ENCODE measurements at places on chromosomes 2 and 18.

GRCh38 chr2:221629468-221629867, 57.4 kb upstream of the EPHA4 start:
- DNase-seq, result no peak

DNA sequence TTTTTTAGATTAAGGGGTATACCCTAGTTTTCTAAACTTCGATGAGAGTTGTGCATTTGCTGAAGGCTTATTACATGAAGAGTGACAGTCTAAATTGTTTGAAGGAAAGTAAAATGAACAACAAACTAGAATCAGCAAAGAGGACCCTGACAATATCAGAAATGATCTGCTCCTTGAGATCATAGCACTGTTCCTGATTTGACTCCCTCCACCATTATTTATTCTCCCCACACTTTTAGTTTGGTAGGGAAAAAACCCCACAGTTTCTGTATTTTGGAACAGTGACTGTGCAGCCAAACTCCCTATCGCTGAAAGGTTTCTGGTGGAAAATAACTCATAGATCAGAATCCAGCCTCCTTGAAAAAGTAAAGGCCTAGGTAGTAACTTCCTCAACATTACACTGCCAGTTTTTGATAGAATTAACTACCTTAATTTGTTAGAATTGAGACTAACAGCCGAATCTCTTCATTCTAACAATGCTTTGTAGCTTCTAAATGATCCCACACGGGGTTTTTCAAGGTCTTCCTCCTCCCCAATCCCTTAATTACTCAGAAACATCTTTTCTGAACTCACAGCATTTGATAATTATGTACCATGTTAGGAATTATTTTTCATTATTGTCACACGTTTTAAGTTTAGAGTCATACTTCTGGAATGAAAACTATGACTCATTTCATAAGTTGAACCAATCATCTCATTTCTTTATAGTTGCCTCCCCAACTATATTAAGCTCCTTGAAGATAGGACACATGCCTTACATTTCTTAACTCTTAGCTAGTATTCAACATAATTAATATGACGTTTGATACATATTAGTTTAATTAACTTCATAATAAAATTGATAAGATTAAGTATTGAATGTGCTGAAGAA, 2.9 kb downstream of the MYL12A start:
- DNase-seq, result no peak

- DNase-seq, result no peak
Measured at GRCh38 chr2:61478086-61478485, 7.2 kb upstream of the USP34 start.

DNA sequence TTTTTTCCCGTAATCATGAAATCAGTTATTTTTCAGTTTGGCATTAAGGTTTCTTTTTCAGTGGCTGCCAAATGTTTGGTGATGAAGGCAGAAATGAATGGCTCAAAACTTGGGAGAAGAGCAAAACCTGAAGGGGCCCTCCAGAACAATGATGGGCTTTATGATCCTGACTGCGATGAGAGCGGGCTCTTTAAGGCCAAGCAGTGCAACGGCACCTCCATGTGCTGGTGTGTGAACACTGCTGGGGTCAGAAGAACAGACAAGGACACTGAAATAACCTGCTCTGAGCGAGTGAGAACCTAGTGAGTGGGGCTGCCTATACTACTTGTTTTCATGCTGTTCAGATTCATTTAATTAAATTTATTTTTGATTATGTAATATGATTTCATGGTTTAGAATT, 29.2 kb upstream of the MSH2 start:
- DNase-seq, result no peak

DNA sequence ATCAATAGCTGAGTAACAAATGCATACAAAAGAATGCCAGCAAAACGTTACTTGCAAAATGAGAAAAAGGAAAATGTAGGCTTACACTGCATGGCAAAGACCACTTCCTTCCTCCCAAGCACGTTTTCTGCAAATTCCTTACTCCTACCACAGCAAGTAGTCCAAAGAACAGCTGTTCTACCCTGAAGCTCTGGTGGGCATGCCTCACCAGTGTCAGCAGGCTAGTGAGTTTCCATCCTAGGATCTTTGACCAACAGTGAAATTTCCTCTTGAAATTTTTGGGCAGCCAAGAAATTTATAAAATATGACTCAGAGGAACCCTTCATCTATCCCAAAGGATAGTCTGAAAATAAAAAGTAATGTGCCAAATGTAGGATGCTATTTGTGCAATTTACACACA, 123.9 kb downstream of the ZNF532 start:
- no peak for DNase-seq

DNA sequence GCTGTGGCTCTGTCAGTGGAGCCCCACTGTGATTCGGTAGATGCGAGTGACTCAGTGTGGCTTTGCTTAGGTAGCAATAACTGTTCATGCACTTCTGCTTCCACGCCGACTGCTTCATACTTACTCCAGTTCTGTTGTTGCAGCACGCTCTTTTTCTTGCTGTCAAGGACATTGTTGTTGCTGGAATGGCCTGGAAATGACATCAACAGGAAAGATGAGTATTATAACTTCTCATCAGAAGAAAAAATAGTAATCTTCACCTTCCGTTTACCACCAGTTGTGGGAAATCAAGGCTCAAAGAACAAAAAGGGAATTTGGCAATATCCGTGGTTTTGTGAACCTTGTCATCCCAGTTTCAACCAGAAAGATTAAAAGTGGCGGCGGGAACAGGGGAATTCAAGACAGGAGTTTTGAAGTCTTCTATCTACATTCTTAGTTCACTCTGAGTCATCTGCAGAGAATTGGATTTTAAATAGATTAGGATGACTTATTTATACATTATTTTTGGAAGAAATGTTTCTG, 8.3 kb downstream of the TM4SF20 start:
- DNase-seq, result no peak

DNA sequence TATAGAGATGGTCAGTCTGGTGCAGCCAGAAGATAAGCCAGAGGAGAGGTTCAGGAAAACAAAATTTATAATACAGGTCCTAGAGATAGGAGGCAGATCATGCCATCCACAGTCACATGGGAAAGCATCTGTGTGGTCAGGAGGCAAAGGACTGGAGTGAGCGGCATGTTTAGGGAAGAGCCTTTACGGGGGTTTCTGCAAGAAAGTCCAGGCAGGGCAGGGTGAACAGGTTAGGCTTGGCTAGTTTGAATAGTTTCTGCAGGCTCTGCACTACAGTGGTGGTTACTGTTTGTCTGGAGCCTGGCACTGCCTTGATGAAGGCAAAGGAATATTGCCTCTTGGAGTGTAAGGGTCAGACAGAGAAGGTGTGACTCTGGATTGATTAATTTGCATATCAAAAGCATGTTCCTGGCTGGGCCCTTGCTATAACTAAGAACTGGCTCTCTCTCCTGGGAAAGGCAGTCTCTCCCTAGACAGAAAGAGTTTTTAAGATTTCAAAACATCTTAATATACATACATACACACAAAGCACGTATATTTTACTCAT, 1034.7 kb upstream of the CHAC2 start:
- no peak for DNase-seq
